ENCODE measurements at places on chromosomes 16 and 17. TPM values are rescaled to one million over a fixed set of nuclear protein-coding genes. Genes with fewer than 3 reads are reported as not detected.
A peak's percentile ranks its signal among the peaks of the same experiment; 100 is the strongest.

Gene BAHCC1
- total RNA-seq: 2.8 TPM

Gene GSPT1
- 63.0 TPM for total RNA-seq

Gene C17orf100
- total RNA-seq: 0.40 TPM

Gene WDR59
- total RNA-seq: 18.9 TPM

Gene TBX21
- not detected for total RNA-seq

Gene CMTM2
- not detected for total RNA-seq

Gene GPRC5C
- not detected for total RNA-seq

Gene CCDC40
- total RNA-seq: 0.73 TPM

Gene FTO
- total RNA-seq: 86.4 TPM

Gene KRT31
- total RNA-seq: not detected

- DNase-seq: no peak
Observed at GRCh38 chr17:79965806-79966205, 69.9 kb downstream of the TBC1D16 start.

DNA sequence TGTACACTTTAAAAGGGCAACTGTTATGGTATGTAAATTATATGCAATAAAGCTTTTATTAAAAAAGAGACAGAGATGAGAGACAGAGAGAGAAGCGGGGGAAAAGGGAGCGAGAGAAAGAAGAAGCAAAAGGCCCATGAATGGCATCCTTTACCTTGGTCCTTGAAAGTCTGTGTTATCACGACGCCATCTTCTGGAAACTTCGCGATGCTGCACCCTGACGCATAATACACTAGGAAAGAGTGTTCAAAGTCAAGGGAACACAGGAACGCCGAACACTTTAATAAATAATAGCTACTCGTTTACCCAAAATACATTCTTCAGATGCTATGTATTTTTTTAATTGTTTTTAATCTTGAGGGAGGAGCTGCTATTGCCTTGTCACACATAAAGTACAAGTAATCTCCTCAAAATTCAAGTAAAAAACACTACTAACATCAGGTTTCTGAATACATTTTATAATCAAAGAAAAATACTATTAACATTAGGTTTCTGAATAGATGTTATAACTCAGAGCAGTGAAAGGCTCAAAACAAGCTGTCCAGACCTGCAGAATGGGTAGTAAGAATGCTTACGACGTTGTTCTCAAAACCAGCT, 23.0 kb upstream of the SLC38A8 start:
- no peak for DNase-seq

DNA sequence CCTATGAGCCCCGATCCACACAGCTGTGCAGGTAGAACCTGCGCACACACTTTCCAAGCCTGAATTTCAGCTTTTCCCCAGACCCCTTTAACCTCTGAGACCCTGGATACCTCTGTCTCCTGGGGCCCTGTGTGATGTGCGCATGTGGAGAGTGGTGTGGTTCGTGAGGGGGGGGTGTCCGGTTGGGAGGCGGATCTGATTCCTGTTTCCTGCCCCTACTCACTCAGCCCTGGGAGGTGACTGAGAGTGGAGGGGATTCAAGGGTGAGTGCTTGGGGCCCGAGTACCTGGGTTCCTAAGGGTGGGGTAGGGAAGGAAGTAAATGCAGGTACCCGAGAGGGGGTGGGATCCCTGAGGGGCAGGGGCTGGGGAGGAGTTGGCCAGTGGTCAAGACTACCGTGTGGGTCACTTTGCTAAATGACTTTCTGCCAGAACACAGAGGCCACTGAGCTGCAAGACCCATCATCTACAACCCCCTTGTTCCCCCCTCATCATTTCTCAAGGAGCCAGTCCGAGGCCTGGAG, 621 bp downstream of the ARHGEF15 start:
- no peak for DNase-seq

- no peak for DNase-seq
Observed at GRCh38 chr17:29363716-29364115, 26.4 kb upstream of the TAOK1 start.

GRCh38 chr16:69830534-69831211, 68.5 kb downstream of the WWP2 start:
- DNase-seq: no peak

- no peak for DNase-seq
Observed at GRCh38 chr16:3180445-3180878, 7.5 kb upstream of the OR1F1 start.

DNA sequence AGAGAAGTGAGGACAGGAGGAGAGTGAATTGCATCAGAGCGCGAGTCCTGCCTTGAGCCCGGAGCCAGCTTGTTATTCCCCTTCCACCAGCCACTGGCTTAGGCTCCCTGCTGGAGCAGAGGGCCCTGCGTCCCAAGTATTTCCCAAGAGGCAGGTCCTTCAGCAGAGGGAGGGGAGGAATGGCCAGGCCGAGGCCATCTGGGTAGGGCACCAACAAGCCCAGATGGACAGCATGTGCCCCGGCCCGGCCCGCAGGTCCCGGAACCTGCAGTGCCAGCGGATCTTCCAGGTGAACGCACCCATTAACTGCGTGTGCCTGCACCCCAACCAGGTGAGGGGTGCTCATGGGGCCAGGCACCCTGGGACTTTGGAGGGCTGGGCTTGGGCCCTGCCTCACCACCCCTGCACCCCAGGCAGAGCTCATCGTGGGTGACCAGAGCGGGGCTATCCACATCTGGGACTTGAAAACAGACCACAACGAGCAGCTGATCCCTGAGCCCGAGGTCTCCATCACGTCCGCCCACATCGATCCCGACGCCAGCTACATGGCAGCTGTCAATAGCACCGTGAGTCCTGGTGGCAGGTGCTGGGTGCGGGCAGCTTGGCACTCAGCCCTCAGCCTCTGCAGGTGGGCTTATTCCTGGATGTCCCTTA, 1.7 kb downstream of the MLST8 start:
- DNase-seq: no peak

DNA sequence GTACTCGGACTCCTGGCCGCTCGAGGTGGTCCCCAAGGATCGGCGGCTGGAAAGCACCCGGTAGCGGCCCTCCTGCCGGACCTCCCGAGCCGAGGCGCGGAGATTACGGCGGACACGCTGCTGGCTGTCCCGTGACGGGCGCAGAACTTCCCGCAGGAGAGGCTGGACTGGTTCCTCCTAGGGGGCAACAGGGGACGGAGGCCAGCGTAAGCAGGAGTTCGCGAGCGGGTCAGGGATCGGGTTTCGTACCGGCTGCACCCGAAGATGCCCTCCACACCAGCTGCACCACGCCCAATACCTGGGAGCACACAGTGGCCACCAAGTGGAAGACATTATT, 341 bp downstream of the SLC7A6OS start:
- no peak for DNase-seq

DNA sequence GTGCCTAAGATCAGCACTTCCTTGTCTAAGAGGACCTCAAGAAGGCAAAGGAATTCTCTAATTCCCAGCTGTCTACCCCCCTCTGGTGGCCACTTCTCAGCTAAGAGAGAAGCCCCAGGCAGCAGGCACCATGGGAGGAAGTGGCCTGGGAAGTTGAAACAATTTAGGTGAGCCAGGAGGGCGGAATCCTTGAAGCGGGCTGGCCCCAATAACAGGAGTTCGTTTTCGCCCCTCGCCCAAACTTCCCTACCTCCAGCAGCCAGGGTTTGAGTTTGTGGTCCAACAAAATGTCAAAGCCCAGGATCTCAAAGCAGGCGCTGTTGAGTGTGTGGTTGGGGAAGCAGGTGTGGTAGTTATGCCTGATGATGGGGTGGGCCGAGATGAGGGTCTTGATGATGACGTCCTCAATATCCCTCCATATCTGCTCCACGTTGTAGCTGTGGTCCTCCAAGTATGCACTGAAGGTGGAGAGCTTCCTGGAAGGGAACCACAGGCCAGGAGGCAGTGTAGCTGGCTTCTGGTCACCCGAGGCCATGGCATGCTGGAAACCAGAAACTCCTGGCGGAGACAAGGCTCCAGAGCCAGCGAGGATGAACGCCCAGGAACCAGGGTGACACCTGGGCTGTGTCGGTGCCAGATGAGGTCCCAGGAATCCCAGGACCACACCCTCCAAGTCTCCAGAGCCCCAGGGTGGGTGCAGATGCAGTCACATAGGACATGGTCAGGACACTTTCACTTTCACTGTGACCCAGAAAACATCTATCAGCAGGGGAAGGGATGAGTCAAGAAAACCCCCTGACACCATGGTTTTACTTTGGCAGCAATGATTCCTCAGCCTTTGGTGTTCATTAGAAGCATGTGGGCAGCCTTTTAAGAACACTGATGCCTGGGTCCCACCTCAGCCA, 25.6 kb downstream of the TTLL6 start:
- DNase-seq: peak; percentile 40

- DNase-seq: no peak
Observed at GRCh38 chr17:75152922-75153779, 1.2 kb downstream of the JPT1 start.

DNA sequence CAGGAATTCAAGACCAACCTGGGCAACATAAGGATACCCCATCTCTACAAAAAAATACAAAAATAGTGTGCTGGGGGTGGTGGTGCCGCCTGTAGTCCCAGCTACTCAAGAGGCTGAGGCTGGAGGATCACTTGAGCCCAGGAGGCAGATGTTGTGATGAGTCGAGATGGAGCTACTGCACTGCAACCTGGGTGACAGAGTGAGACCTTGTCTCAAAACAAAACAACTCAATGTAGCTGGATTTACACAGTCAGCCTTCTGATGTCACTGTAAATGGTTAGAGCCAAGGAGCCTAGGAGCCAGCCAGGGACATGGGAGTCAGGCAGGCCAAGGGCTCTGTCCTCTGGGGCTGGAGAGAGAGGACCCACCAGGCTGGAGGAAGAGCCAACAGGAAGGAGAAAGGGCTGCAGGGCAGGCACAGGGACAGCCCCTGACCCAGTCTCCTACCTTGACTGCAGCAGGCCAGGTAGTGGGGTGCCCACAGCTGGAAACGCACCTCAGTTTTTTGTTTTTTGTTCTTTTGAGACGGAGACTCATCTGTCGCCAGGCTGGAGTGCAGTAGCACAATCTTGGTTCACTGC, 8.4 kb downstream of the CDIPT start:
- DNase-seq: no peak

DNA sequence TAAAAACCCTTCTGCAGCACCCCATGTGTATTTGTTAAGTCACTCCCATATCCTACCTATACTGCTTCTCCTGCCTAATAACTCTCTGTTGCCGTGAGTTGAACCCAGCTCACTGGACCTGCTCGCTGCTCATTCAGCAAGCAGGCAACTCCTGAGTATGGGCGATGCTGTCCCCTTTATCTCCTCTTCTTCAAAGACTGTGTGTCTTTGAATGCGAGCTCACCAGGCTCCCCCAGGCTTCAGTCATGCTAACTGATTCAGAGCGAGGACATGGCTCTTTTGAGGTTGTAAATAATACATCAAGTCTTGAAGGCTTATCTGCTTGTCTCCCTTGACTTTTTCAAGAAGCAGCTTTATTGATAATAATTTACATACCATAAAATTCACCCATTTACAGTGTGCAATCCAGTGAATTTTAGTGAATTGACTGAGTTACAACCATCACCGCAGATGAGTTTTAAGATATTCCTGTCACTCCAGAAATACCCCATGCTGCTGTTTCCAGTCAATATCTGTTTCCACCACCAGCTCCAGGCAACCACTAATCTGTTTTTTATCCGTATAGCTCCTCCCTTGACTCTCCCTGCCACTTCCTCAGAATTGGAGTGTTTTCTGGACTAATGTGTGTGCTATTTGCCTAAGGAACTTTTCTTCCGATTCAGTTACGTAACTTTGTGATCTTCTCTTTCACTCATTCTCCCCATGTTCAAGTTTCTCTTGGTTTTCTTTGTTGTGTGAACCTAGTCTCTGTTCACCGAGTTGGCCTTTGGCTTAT, 132.2 kb downstream of the SPECC1 start:
- DNase-seq: no peak

- DNase-seq: no peak
Observed at GRCh38 chr16:67666032-67666551, 458 bp downstream of the ENKD1 start.

DNA sequence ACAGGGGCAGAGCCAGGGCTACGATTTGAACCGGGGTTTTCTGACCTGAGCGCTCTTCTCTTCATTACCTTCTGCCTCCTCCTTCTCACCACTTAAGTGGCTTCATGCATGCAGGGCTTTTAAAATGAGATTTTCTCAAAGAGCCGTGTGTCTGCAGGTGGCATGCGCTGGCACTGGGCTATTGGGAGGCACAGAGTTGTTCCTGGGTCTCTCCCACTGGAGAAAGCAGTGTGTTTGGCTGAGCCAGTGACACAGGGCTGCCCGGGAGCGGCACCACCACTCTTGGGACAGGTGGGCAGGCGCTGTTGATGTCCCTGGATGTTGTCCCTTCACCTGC, 218.8 kb upstream of the CHMP6 start:
- no peak for DNase-seq

- DNase-seq: peak; percentile 17
Observed at GRCh38 chr16:8931859-8932258, 31.8 kb downstream of the USP7 start.

DNA sequence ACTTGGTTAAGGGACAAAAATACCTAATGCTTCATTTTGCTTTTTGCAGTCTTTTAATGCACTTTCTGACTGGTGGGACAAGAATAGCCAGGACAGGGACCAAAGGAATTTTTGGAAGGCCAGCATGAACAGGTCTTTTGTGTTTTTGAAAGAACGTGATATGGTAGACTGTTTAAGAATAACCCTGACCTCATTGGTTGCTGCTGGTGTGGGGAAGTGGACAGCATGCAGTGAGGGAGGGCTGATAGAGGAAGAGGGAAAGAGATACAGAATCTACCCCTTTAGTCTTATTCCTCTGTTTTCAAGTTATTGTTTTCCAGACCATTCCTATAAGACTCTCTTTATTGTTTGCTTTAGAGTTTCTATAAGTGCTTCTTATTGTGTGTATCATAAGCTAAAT, 816.2 kb downstream of the CDH11 start:
- DNase-seq: no peak

- no peak for DNase-seq
Observed at GRCh38 chr17:29623283-29623647, 553 bp upstream of the CORO6 start.

DNA sequence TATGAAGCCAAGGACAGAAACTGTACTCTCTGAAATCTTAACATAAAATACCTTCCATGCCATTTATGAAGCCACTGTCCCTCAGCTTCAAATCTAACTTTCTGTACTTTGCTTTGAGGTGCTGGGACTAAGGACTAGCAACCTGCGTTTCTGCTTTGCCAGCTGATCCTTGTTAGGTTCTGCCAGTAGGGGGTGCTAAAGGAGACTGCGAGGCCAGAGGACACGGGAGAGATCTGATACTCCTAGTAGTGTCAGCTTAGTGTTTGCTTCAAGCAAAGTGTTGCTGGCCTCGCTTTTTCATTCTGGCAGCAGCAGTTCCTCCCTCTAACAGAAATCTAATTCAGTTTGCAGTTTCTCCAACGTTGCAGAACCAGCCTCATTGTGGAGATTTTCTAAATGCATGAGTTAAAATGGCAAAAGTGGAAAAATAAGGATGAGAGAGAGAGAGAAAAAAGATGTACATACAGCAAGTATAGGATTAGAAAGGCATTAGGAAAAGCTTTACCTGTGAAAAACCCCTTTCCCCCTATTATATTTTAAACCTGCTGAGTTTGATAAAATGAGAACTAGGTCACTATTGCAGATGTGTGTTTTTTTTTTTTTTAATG, 297.5 kb downstream of the CA10 start:
- no peak for DNase-seq
